ENCODE measurements at places on chromosomes 6 and 20.

GRCh38 chr20:3092611-3093379 is 8.3 kb upstream of the AVP start:
- DNase-seq = no peak

DNA sequence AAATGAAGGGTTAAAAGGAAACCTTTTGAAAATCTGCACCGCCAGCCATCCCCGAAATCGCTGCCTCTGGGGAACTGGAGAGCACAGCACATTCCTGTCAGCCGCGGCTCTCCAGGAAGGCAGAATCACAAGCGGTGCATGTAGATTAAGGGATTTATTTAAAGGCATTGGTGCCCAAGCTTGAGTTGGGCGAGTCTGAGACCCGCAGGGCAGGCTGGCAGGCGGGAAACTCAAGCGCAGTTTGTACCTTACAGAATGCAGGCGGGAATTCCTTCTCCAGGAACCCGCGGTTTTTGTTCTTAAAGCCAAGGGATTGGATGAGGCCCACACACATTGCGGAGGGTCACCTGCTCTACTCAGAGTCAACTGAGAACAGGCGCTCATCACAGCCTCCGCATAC is 10.8 kb downstream of the GPR31 start:
- no peak for DNase-seq

- DNase-seq = no peak
Measured at GRCh38 chr20:1391640-1392442, 1.0 kb downstream of the FKBP1A start.

GRCh38 chr20:16608277-16608650 is 35.0 kb upstream of the KIF16B start:
- DNase-seq = no peak

DNA sequence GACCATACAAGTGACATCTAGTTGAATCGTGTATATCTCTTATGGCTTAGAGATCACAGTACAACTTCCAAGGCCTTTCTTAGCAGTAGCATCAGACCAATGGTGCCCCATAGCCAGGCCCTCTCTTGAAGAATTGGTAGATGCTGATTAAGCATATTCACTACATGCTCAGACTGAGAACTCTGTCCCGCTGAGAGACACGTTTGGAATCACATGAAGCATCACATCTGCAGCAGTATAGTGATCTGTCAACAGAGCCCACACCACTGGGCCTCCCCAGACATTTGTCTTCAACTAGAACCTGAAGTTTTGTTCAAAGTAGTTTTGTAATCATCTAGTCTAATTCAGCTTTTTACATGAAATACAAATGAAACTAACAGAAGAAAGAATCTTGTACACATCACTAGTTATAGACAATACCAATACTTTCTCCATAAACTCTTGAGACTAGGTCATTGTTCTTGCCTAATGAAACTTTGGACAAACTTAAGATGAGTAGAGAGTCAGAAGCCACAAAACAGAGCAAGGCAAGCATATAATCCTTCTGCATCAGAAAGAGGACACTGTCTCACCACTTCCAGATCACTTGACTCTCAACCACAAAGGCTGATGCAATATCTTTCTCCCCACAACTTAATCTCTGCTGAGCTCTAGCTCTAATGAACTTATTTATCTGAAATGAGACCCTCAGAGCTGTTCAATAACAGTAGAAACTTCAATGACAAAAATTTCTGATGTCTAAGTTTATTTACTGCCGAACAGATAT is 182.7 kb downstream of the TBX18 start:
- no peak for DNase-seq

- no peak for DNase-seq
Measured at GRCh38 chr6:154039231-154039842, at the start of gene OPRM1. TSS of gene OPRM1 (plus strand) at chr6:154039240. CDS start at chr6:154039545, 305 bp downstream.

- DNase-seq = no peak
Measured at GRCh38 chr6:40251637-40252300, 317.5 kb upstream of the MOCS1 start.

DNA sequence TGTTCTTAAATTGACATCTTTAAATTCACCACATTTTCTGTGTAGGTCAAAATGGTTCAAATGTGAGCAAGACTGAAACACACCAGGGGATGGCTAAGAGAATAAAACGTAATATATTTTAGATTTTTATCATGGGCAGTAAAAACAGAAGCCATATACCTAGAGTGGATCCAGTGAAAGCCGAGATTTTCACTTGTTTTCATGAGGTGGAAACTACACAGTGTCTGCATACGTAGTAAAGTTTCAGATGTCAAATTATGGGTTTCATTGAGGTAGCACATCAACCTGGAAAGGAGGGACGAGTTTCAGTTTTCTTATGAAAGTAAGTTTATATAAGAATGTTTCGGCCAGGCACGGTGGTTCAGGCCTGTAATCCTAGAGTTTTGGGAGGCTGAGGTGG is 25.9 kb downstream of the METTL24 start:
- DNase-seq = no peak

- DNase-seq = no peak
Measured at GRCh38 chr6:102309700-102310099, 916.2 kb downstream of the GRIK2 start.

GRCh38 chr6:79231101-79231500 is 3.4 kb downstream of the HMGN3 start:
- DNase-seq = no peak

DNA sequence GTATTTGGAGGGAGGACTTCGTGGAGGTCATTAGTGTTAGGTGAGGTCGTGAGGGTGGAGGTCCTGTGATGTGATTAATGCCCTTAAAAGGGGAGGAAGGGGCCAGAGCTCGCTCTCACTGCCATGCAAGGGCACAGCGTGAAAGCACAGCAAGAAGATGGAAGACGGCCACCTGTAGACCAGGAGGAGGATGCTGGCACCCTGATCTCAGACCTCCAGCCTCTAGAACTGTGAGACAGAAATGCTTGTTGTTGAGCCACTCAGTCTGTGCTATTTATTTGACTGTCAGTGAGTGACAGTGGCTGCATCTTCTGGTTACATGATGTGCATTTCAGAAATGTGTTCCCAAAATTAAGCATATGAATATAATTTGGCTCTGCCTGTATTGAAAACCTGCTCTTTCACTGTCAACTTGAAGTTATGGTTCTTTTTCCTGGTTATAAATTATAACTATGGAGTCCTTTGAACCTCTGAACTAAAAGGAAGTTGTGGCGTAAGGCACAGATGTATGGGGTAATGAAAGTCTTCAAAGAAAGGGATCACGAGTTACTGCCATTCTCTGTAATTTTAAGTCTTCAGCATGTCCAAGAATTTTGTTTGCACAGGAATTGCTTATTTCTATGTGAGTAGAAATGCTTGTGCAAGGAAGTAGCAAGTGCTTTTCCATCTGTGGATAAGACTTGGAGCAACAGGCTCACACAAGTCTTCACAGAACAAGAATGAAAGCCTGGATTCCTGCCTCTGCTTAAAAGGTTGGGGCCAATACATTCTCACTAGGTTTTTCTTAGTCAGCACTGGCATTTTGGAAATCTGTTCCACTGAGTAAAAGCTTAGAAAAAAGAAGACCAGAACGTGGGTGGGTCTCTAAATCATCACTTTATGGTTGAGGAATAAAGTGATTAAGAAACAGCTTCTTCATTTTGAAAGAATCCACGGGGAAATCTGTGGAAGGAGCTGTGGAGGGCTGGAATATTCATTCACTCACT is 10.3 kb downstream of the PPP1R14C start:
- no peak for DNase-seq

GRCh38 chr6:30450909-30451841 is 38.1 kb upstream of the HLA-E start:
- DNase-seq = no peak

DNA sequence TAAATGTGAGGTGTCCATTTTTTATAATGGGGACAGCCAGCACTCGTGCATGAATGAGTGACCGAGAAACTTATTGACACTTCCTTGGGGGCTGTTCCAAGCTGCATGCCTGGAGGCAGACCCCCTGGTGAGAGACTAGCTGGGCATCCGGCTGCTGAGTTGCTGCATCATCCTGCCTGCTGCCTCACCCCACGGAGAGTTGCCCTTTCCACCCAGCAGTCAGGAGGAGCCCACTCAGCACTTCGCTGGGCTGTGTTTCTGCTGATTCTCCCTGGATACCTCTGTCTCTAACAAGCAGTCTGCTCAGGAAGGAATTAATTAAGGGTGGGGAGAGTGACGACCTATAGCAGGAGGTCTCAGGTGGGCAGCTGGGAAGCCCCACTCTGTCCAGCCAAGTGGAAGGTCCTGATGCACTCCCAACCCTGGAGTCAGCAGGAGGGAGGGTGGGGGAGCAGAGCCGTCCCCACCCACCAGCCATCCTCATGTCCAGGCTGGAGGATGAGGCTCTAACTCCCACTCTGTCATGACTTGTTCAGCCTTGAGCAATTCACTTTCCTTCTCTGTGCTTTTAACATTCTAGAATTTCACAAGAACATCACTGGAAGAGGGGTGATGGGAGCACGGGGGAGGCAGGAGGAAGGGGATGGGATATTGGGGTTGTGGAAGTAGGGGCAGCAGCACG is 177.3 kb downstream of the LRFN2 start:
- DNase-seq = no peak

- no peak for DNase-seq
Measured at GRCh38 chr6:164897523-164898235, 411.7 kb downstream of the C6orf118 start.

DNA sequence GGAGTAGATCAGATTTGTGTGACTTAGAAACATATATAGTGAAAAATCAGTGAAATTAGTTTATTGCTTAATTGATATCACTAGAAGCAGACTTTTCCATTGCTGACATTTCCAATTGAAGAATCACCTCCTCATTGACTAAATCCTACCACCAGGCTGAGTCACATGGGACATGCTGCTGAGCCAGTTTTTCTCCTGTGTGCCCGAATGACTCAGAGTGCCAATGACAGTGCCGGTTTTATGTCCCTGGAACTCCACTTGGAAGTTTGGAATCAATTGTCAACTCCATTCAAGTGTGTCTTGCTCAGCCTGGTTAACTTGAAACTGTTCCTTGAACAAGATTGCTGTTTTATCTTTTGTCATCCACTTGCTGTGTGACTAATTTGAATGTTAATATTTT is 316.1 kb upstream of the PRDM1 start:
- DNase-seq = no peak

GRCh38 chr6:111809264-111809663 is 64.0 kb downstream of the FYN start:
- DNase-seq = no peak

GRCh38 chr20:44908987-44909871 is 631 bp upstream of the PABPC1L start:
- no peak for DNase-seq

DNA sequence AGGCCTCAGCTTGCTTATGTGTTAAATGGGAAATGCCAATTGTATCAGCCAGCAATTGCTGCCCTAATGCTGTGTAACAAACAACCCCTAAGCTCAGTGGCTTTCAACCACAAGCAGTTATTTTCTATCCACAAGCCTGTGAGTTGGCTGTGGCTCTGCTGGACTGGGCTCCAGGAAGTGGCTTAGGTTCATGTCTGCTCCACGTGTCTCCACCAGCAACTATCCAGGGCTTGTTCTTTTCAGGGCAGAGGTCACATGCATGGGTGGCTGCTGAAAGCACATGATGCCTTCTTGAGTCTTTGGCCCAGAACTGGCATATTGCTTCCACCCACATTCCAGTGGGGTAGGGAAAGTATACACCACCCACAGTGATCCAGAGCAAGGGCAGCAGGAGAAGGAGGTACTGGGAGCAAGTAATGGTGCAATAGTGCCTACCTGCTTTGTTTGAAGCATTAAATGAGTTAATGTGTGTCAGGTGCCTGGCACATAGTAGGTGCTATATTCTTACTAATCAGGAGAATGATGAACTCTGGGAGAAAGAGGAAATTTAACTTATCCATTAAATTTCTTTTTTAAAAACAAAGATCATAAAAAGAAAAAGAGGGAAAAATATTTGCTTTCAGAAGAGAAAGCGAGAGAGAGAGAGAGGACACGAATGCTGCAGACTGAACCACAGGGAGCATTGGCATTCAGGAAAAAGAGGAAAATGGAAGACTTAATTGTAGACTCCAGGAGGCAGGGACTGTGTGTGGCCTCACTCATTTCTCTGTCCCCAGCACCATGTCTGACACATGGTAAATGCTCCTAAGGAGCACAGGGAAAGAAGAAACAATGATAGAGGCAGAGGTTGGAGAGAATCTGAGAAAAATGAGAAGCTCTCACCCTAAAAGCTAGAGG is 25.2 kb upstream of the RNF24 start:
- no peak for DNase-seq

DNA sequence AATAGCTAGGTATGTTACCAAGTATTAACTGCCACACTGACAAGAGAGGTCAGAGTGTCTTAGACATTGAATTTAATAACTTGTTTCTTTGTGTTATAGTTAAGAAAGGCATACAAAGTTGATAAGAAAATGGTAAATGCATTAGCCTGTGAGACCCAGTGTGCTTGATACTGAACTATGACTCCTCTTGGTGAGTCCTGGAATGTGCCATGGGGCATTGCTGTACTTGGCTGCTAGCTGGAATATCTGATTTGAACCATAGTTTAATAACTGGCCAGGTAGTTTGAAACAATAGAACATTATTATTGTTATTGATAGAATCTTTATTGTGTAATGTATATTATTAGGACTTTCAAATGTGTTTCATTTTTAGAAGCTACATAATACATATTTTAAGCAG is 70.0 kb downstream of the ZFAND3 start:
- no peak for DNase-seq

- no peak for DNase-seq
Measured at GRCh38 chr20:63977739-63978276, 1.6 kb downstream of the SAMD10 start.

- DNase-seq = no peak
Measured at GRCh38 chr6:95545686-95546085, 31.6 kb upstream of the MANEA start.

GRCh38 chr6:70667256-70667710 is 400 bp upstream of the SMAP1 start:
- peak; percentile 78 for DNase-seq

- DNase-seq = no peak
Measured at GRCh38 chr6:76124018-76124417, 51.6 kb upstream of the IMPG1 start.

GRCh38 chr6:68658338-68658737 is 23.3 kb downstream of the ADGRB3 start:
- DNase-seq = no peak

DNA sequence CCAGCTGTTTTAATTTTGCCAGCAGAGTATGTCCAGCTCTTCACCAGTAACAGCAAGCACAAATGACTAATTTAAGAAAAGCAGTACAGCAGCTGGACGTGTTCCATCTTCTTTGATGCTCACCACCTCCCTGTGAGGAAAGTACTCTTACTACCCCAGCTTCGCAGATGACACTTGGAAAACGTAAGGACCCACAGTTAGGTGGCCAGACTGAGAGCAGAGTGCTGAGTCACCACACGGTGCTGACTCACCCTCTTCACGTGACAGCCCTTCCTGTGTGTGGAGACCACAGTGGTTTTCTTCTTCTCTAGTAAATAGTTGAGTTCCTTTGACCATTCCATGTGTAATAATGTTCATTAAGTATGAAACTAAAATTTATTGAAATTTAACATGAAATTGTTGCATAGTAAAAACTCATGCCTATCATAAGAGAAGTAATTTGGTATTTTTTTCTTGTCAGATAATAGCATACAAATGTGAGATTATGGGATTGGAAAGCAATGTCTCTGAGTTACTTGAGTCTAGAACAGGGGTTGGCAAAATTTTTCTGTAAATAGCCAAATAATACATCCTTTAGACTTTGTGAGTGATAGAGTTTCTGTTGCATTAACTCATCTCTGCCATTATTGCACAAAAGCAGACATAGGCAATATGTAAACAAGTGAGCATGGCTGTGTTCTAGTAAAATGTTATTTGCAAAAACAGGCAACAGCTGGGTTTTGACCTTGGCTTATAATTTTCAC is 76.6 kb downstream of the SLX4IP start:
- peak; percentile 96 for DNase-seq
